ENCODE measurements at places on chromosomes 16 and 17.

- no peak overlapping the region for H3K4me3 ChIP-seq
- no peaks in the 10 kb centered on the region for H3K36me3 ChIP-seq
- no peak overlapping the region for H3K27ac ChIP-seq
- no peaks in the 10 kb centered on the region for H3K4me1 ChIP-seq
- no peaks in the 10 kb centered on the region for H3K27me3 ChIP-seq
Measured at GRCh38 chr17:61488878-61489718, 36.9 kb downstream of the TBX4 start.

DNA sequence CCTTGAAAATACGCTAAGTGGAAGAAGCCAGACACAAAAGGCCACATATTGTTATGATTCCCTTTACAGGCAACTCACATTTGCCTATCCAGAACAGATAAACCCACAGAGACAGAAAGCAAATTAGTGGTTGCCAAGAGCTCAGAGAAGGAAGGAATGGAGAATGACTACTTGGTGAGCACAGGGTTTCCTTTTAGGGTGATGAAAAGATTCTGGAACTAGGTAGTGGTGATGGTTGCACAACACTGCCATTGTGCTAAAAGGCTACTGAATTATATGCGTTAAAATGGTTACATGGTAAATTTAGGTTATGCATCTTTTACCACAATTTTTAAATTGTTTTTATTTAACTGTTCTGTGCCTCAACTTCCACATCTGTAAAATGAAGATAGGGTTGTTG, 4.4 kb downstream of the COPRS start:
- H3K4me1 ChIP-seq: peaks cover 3% of the 10 kb centered on the region
- peaks cover 11% of the 10 kb centered on the region for H3K36me3 ChIP-seq
- H3K4me3 ChIP-seq: no peak overlapping the region
- H3K27me3 ChIP-seq: no peaks in the 10 kb centered on the region
- DNase-seq: no peak
- no peak overlapping the region for H3K27ac ChIP-seq

- no peaks in the 10 kb centered on the region for H3K27me3 ChIP-seq
- no peak overlapping the region for H3K27ac ChIP-seq
- H3K36me3 ChIP-seq: peaks cover 4% of the 10 kb centered on the region
- H3K4me1 ChIP-seq: no peaks in the 10 kb centered on the region
- H3K4me3 ChIP-seq: no peak overlapping the region
- no peak for DNase-seq
Measured at GRCh38 chr16:23575834-23576233, 18.3 kb downstream of the UBFD1 start.

GRCh38 chr17:33072421-33073161, 80.9 kb downstream of the SPACA3 start:
- no peak overlapping the region for H3K27ac ChIP-seq
- DNase-seq: no peak
- H3K36me3 ChIP-seq: peaks cover 5% of the 10 kb centered on the region
- no peaks in the 10 kb centered on the region for H3K4me1 ChIP-seq

GRCh38 chr17:81044764-81045589, 10.0 kb downstream of the BAIAP2 start:
- no peak for DNase-seq
- H3K36me3 ChIP-seq: no peaks in the 10 kb centered on the region
- H3K27me3 ChIP-seq: no peaks in the 10 kb centered on the region
- H3K4me3 ChIP-seq: no peak overlapping the region
- H3K27ac ChIP-seq: no peak overlapping the region

Measured in H9 (cell line).